Placental pericyte (primary cell): ENCODE measurements at places on chromosomes 13 and 19. TPM values are rescaled to one million over a fixed set of nuclear protein-coding genes. Genes with fewer than 3 reads are reported as not detected.

Gene SIAH3
- total RNA-seq: not detected in 2 replicates

Gene FRY
- 15.9 and 58.9 TPM in 2 replicates for total RNA-seq

Gene THSD1
- 1.3 and 9.6 TPM in 2 replicates for total RNA-seq

Gene ZNF563
- total RNA-seq: 0.22 and 0.43 TPM in 2 replicates

Gene PTGER1
- 4.8 and 5.2 TPM in 2 replicates for total RNA-seq

Gene MUC16
- under 0.01 TPM in 1 of 2 replicates, not detected in the other for total RNA-seq

Gene ZNF320
- total RNA-seq: 7.2 and 11.2 TPM in 2 replicates

Gene ERICH4
- total RNA-seq: not detected in 2 replicates

Gene RASAL3
- total RNA-seq: not detected in 2 replicates

Gene LENG8
- total RNA-seq: 56.7 and 85.0 TPM in 2 replicates

Gene ITGBL1
- 69.4 and 71.8 TPM in 2 replicates for total RNA-seq

Gene SGCG
- 2.1 and 3.3 TPM in 2 replicates for total RNA-seq

Gene SYCN
- not detected in 2 replicates for total RNA-seq

Gene HMG20B
- total RNA-seq: 74.4 and 82.3 TPM in 2 replicates

Gene TTYH1
- total RNA-seq: not detected in 2 replicates

Gene ZNF837
- 1.8 and 2.4 TPM in 2 replicates for total RNA-seq

Gene EFNB2
- 2.2 and 28.2 TPM in 2 replicates for total RNA-seq

Gene LRRC25
- 0.14 and 0.44 TPM in 2 replicates for total RNA-seq

Gene GSK3A
- total RNA-seq: 23.2 and 33.4 TPM in 2 replicates

Gene SLC1A6
- total RNA-seq: not detected in 2 replicates

Gene ACER1
- not detected in 2 replicates for total RNA-seq

Gene RFXAP
- total RNA-seq: 1.5 and 2.3 TPM in 2 replicates
